ENCODE measurements at places on chromosomes 2 and 18. TPM values are rescaled to one million over a fixed set of nuclear protein-coding genes. Genes with fewer than 3 reads are reported as not detected.

The PROKR1 gene
- total RNA-seq: 0.11 TPM

The MEIS1 gene
- 11.1 TPM for total RNA-seq

The ASB18 gene
- not detected for total RNA-seq

The CGREF1 gene
- total RNA-seq: 6.9 TPM

The EGR4 gene
- total RNA-seq: not detected

The KIAA2012 gene
- total RNA-seq: under 0.01 TPM

The GPR148 gene
- total RNA-seq: not detected

The COLEC12 gene
- 28.0 TPM for total RNA-seq

The ICOS gene
- not detected for total RNA-seq

The SPP2 gene
- not detected for total RNA-seq

The BOLL gene
- not detected for total RNA-seq

The LIMS4 gene
- 0.76 TPM for total RNA-seq

The FSHR gene
- 0.11 TPM for total RNA-seq

The C2orf92 gene
- 2.2 TPM for total RNA-seq

The ABHD1 gene
- 0.22 TPM for total RNA-seq

The NOL4 gene
- total RNA-seq: not detected

The MALT1 gene
- 43.1 TPM for total RNA-seq

The ITPRIPL1 gene
- 2.6 TPM for total RNA-seq

The EFEMP1 gene
- 4,638 TPM for total RNA-seq

The ZNF804A gene
- total RNA-seq: 0.11 TPM

The FKBP7 gene
- total RNA-seq: 48.2 TPM

The ALPG gene
- not detected for total RNA-seq

The ANKRD23 gene
- total RNA-seq: 3.0 TPM

The B3GNT7 gene
- total RNA-seq: 0.78 TPM

The FBXO48 gene
- 1.3 TPM for total RNA-seq

The CHRNG gene
- not detected for total RNA-seq

The SULT1C4 gene
- total RNA-seq: 0.26 TPM

The MAP3K19 gene
- not detected for total RNA-seq

The COL3A1 gene
- total RNA-seq: 2,175 TPM

The STAT4 gene
- total RNA-seq: 21.4 TPM

The C2orf66 gene
- 0.13 TPM for total RNA-seq

The LAMA1 gene
- 11.0 TPM for total RNA-seq

The UGT1A1 gene
- not detected for total RNA-seq

The DSG1 gene
- total RNA-seq: not detected

The LOXHD1 gene
- total RNA-seq: not detected

The ERICH2 gene
- 0.43 TPM for total RNA-seq

The GBX2 gene
- not detected for total RNA-seq

The CCL20 gene
- total RNA-seq: not detected

Data from articular chondrocyte of knee joint (primary cell).